ENCODE measurements at places on chromosomes 3 and 15. TPM values are rescaled to one million over a fixed set of nuclear protein-coding genes. Genes with fewer than 3 reads are reported as not detected.

Gene LMAN1L
- total RNA-seq, result 0.27 TPM

Gene GPR160
- 2.9 TPM for total RNA-seq

Gene ANKUB1
- total RNA-seq, result not detected

Gene LRRC31
- total RNA-seq, result not detected

Gene DAPK2
- 4.4 TPM for total RNA-seq

Gene CDHR4
- total RNA-seq, result not detected

Gene MBNL1
- 386 TPM for total RNA-seq

Gene DUSP7
- total RNA-seq, result 26.3 TPM

- no peak for DNase-seq
Measured at GRCh38 chr3:169384573-169384972, 278.9 kb downstream of the MECOM start.

- DNase-seq, result no peak
Measured at GRCh38 chr3:176795891-176796290, 401.4 kb downstream of the TBL1XR1 start.

- no peak for DNase-seq
Measured at GRCh38 chr15:90153658-90154057, 47.5 kb upstream of the SEMA4B start.

GRCh38 chr3:123180791-123181190, 21.0 kb upstream of the SEC22A start:
- no peak for DNase-seq

DNA sequence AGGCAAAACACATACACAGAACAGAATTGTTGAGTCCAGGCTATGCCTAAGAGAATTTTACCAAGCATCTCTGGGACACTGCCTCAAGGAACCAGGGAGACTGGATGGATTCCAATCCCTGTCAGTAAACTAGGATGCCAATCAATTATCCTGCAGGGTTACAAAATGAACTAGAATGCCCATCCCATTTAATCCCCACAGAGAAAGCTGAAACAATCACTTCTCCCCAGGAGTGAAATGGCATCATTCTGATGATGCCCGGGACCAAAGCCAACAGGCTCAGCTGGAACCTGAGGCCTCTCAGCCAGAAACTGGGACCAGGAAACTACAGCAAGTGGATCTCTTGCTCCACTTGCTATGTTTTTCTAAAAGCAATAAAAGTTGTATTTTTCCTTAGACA, 130.0 kb upstream of the TJP1 start:
- no peak for DNase-seq

DNA sequence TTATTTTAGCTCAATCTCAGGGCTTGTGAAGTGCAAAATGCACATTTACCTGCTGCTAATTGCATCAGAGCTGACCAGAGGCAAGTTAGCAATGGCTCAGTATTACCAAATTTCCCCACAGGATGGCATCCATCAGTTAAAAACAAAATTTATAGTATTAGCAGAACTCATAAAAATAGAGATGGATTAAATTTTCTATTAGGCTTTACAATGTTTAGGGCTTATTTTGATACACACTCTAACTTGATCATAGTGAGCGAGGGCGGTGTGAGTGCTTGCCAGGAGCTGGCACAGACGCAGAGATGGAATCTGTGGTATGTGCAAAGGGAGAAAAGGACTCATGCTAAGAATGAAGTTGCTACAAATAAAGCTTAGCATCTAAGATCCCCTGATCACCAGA, 241.0 kb downstream of the NSUN3 start:
- no peak for DNase-seq

Data from CD8-positive, alpha-beta memory T cell (primary cell).